Eye (tissue), 1 donor: ENCODE measurements at places on chromosomes 1 and 21.

- no peak for DNase-seq
Observed at GRCh38 chr1:179251675-179252074, 22.2 kb upstream of the ABL2 start.

GRCh38 chr1:48771561-48771960 is 5.1 kb downstream of the BEND5 start:
- peak; percentile 66 for DNase-seq

DNA sequence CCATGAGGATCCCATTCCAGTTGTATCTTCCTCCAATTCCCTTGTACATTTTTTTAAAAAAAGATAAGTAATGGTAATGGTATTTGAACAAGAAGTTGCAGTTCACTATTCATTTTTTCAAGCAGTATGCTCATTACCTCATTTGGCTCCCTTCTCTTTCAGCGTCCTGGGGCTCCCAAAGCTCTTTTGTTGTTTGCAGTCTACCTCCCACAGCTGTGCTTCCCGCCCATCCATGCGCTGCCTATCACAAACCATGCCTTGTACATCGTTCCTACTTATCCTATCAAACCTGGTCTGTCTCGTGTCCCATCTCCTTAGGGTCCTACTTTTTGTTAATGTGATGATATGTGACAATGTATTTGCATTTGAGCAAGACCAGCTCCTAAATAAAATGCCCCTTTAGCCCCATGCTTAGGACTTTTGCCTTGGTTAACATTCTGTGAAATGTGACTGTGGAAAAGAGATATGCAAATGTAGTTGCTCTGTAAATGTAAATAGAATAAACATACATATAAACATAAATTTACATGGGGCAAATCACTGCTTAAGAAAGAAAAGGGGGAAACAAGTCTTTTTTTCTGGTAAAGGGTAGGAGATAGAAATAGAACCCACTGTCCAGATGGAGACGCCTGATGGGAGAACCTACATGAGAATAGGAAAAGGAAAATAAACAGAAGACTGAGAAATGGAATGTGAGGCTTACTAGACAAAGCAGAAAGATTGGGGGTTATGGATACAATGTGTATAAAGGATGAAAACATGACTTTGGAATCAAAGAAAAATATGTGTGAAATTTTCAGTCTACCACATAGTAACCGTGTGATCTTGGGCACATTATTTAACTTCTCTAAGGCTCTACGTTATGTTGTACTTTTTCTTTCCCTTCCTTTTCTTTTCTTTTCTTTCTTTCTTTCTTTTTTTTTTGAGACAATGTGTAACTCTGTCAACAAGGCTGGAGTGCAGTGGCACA is 59.8 kb upstream of the PLXNA2 start:
- DNase-seq: peak; percentile 22

GRCh38 chr1:6807782-6808181 is 22.5 kb downstream of the CAMTA1 start:
- no peak for DNase-seq

- no peak for DNase-seq
Observed at GRCh38 chr1:68100571-68100970, 50.1 kb upstream of the DIRAS3 start.

- DNase-seq: no peak
Observed at GRCh38 chr1:22645931-22646330, 2.5 kb downstream of the C1QC start.

DNA sequence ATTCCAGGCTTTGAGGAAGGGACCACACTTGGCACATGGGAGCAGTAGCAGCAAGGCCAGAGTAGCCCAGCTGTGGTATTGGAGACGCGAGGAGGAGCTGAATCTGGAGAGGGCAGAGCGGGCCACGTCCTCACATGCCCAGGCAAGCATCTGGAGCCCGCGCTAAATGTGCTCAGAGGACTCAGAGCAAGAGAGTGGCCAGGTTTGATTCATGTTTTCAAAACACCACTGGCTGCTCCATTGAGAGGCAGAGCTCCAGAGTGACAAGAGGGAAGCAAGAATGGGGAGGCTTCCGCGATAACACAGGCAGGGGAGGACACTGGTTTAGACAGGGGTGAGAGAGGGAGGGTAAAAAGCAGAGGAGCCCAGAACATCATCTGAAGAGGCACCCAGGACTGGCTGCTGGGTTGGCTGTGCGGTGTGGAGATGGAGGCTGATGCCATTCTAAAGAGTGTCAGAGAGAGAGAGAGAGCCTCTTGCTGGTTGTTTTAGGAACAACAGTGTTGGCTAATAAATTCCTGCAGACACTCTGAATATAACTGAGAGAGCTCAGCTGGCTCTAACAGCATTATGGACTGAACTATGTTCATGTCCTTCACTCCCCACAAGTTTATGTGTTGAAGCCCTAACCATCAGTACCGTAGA is 32.3 kb downstream of the RCAN1 start:
- DNase-seq: peak; percentile 38

DNA sequence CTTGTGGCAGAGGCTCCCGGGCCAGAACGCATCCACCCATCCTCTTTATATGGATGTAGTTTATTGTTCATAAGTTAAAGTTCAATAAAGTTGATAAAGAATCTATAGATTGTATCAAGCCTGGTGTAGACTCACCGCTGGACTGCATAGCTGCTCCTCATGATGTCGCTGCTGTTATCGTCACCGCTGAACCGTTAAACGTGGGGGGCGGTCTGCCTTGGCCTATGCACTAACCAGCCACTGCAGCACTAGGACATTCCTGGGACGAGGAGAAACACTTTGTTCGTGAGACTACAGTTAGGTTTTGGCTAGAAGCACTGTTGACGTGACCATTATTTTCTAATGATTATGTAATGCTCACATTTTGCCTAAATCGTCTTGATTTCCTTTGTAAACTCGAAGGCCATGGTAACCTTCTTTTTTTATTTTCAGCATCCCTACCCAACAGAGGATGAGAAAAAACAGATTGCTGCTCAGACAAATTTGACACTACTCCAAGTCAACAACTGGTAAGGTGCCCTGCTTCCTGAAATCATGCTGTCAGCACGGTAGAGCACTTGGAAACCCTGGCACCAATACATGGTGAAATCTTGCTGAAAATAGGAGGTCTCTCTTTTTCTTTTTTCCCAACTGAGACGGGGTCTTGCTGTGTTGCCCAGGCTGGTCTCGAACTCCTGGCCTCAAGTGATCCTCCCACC is 50.2 kb downstream of the PKNOX1 start:
- DNase-seq: peak; percentile 69

GRCh38 chr1:44881011-44881632 is 38.1 kb upstream of the PTCH2 start:
- DNase-seq: no peak

DNA sequence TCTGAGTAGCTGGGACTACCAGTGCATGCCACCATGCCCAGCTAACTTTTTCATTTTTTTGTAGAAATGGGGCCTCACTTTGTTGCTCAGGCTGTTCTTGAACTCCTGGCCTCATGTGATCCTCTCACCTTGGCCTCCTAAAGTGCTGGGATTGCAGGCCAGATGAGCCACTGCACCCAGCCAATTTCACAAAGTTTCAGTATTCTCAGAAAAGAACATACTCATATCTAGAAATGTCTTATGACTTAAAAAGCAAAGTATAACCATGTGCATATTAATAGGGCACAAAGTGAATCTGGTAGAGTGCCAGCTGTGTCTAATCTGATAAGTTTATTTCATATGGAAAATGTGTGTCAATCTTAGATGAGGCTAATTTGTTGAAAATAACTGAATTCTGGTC is 87.5 kb upstream of the CACYBP start:
- DNase-seq: no peak

DNA sequence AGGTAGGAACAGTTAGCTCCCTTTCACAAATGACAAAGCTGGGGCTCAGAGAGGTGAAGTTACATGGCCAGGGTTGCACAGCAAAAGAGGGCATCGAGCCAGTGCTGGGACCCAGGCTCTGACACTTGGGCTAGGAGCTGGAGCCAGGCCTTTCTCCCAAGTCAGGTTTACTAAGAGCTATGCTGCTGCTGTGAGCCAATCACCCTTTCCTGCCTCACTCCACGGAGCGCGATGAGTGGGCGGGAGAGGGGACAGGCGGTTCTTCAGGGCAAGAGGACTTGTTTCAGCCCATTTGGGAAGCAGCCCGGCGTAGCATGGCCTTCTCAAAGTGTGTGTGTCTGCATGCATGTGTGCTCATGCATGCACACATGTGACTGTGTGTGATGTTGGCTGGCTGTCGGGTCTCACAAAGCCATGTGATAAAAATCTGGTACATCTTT is 10.6 kb downstream of the ID3 start:
- peak; percentile 57 for DNase-seq

DNA sequence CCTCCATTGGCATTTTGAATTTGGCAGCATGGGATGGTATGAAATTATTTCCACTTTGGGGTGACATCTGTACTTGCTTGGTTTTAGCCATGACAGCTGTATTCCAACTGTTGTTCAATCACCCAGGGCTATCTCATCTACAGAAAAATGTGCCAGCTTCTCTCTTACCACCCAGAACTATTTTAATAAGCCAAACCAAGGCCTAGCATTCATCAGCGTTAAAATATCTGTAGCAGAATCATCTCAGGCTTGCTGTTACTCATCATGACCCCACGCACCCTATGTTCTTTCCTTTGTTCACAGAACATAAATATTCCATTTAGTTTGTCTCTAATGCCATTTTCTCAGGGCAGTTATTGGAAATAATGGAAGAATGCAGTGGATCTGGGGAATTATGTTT is 49.8 kb downstream of the GIPC2 start:
- DNase-seq: no peak

GRCh38 chr1:157278383-157279137 is 140.4 kb upstream of the ETV3 start:
- DNase-seq: no peak

GRCh38 chr1:917466-918091 is 6.1 kb upstream of the SAMD11 start:
- DNase-seq: peak; percentile 33

GRCh38 chr1:25906644-25907300 is 553 bp upstream of the STMN1 start:
- peak; percentile 89 for DNase-seq

DNA sequence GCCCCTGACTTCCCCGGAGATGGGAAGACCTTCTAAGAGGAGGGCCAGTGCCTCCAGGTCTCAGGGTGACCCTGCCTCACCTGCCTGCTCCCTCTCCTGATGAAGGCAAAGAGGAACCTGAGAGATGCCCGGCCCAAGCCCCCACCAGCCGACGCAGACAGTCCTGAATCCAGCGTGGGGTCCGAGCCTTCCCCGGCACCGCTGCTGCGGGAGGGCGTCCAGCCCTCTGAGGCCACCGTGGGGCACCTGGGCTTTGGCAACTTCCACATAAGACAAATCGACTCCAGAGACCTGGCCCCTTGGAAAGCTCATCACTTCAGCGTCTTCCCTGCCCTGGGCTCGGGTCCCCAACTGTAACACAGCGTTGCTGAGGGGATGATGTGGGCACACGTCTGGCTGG is 122.2 kb downstream of the CASZ1 start:
- DNase-seq: no peak

DNA sequence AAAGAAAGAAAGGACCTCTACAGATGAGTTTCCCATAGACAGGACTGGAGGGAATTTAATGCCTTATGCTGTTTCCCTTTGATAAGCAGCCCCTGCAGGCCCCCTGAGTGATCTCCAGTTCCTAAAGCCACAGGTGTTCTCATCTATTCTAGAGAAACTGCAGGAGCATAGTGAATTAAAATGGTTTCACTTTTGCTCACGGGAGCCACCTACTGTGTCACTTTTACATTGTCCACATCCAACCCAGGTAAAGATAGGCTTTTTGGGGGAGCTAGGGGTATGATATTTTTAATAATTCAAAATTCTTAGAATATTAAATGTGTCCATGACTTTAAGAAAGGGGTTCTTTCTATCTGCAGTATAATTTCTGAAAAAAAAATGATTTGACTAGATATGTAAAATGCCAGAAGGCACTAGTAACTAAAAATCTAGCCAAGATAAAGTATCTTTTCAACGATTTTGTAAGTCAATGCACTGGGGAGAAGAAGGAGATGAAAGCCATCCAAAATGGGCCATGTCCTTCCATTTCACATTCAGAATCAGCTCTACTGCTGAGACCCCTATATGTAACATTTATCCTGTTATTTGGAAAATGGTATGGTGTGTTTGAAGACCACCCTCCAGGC is 267.3 kb upstream of the DUSP10 start:
- DNase-seq: peak; percentile 13

- DNase-seq: no peak
Observed at GRCh38 chr1:39835110-39835509, 46.4 kb upstream of the BMP8B start.

DNA sequence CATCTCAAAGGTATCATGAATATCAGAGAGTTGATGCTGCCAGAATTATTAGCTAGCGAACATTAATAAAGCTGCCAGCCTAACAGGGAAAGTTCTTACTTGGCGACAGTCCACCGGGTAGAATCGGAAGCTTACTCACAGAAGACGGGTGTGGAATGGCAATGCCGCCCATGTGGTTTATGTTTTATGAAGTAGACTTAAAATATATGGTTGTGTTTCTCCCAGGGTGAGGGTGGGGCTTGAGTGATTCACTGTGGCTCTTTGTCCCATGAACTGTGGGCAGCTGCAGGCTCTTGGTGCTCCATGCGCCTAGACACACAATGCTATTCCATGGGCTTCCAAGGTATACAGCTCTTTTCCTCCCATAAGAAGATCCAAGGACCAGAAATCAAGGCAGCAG is 162.7 kb downstream of the PIGK start:
- no peak for DNase-seq

GRCh38 chr1:160711602-160712311 is at the start of gene CD48:
CD48 (minus strand) TSS chr1:160711822; CDS start chr1:160711763, 59 bp downstream.
- DNase-seq: no peak

- DNase-seq: no peak
Observed at GRCh38 chr1:234963904-234964702, 164.5 kb downstream of the TOMM20 start.

- DNase-seq: no peak
Observed at GRCh38 chr1:223077247-223077833, 65.7 kb downstream of the TLR5 start.

DNA sequence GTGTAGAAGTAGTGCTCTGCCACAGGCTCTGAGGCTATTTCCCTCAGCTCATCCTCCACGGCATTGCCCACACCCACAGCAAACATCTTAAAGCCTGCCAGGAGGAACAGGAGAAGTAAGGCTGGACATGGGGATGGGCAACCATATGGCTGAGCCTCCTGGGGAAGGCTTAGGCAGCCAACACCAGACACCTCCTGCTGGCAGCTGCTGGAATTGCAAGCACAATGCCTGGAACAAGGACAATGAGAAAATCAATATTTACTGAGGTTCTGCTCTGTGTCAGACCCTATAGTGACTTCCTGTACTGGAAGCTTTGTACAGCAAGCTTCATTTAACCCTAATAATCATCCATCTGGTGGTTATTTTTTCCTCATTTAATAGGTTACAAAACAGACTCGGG is 8.2 kb downstream of the MATN1 start:
- DNase-seq: no peak
